Endothelial cell (in vitro differentiated cells): ENCODE measurements at places on chromosomes 2 and 18. TPM values are rescaled to one million over a fixed set of nuclear protein-coding genes. Genes with fewer than 3 reads are reported as not detected.

Gene LYG2
- 1.7 TPM for total RNA-seq

Gene SCTR
- not detected for total RNA-seq

Gene FSIP2
- 9.0 TPM for total RNA-seq

Gene GDF7
- 11.2 TPM for total RNA-seq

Gene TGFBRAP1
- total RNA-seq: 18.8 TPM

Gene TOGARAM2
- total RNA-seq: 0.23 TPM

Gene SH3BP4
- total RNA-seq: 58.6 TPM

Gene LRRTM4
- total RNA-seq: 1.8 TPM

Gene TTC39C
- total RNA-seq: 14.3 TPM

Gene TFCP2L1
- total RNA-seq: 1.7 TPM

Gene CCDC148
- total RNA-seq: 2.2 TPM

Gene PAIP2B
- 2.9 TPM for total RNA-seq

Gene ZNF532
- 178 TPM for total RNA-seq

Gene RFTN2
- 27.2 TPM for total RNA-seq

Gene ANKRD62
- 0.13 TPM for total RNA-seq

Gene PTPRN
- total RNA-seq: 1.1 TPM

Gene DLX2
- 0.28 TPM for total RNA-seq

Gene GAL3ST2
- not detected for total RNA-seq

Gene PLEKHA3
- total RNA-seq: 20.4 TPM

Gene CLEC4F
- total RNA-seq: 0.23 TPM

Gene LOXL3
- 10.0 TPM for total RNA-seq

Gene TUBA3E
- total RNA-seq: not detected

Gene PDE11A
- total RNA-seq: 1.7 TPM

Gene PRKAG3
- total RNA-seq: not detected

Gene CIB4
- total RNA-seq: not detected

Gene LRRTM1
- total RNA-seq: not detected

Gene KLHL30
- not detected for total RNA-seq

Gene IL36B
- not detected for total RNA-seq

Gene PPM1G
- total RNA-seq: 127 TPM

Gene FOXD4L1
- total RNA-seq: not detected

Gene DSC3
- 0.87 TPM for total RNA-seq

Gene CHRNG
- total RNA-seq: not detected

Gene HS1BP3
- total RNA-seq: 33.6 TPM

Gene RGPD3
- 0.15 TPM for total RNA-seq

Gene ACKR3
- 24.8 TPM for total RNA-seq

Gene ABCB11
- 1.9 TPM for total RNA-seq

Gene MAP3K19
- not detected for total RNA-seq

Gene SFT2D3
- total RNA-seq: 4.9 TPM

Gene AOX1
- 0.80 TPM for total RNA-seq

Gene ALPP
- not detected for total RNA-seq

Gene DSEL
- 8.1 TPM for total RNA-seq

Gene CMPK2
- 0.49 TPM for total RNA-seq

Gene MAP2
- 2.1 TPM for total RNA-seq

Gene ELOA2
- not detected for total RNA-seq

Gene GCG
- total RNA-seq: not detected

Gene HSBP1L1
- 0.87 TPM for total RNA-seq

Gene DGKD
- 15.3 TPM for total RNA-seq

Gene DLGAP1
- total RNA-seq: 1.8 TPM

Gene C2orf80
- total RNA-seq: not detected

Gene RTKN
- total RNA-seq: 65.4 TPM
